ENCODE measurements at places on chromosomes 1 and 21. TPM values are rescaled to one million over a fixed set of nuclear protein-coding genes. Genes with fewer than 3 reads are reported as not detected.

KCNA3 gene
- 0.07 TPM for polyA plus RNA-seq

C21orf91 gene
- 2.5 TPM for polyA plus RNA-seq

TM2D1 gene
- 63.3 TPM for polyA plus RNA-seq

BACE2 gene
- polyA plus RNA-seq: 3.9 TPM
